ENCODE measurements at places on chromosomes 2 and 18.

DNA sequence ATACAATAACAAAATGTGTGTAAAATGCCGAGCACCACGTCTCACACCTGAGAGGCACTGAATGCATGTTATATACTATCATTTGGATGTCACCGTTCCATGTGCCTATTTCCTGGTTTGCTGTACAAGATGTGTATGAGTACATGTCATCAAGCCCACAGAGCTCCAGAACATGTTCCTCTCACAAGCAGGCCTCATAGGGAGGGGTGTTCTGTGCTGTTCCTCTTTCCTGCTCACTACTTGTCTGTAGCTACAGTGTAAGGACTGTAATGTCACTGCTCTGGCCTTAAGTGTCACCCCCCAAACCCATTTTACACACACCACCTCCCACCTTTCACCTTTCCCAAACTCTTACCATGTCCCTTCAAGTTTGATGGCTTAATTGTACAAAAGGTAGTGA, 1.8 kb downstream of the AFF3 start:
- no peak for DNase-seq

DNA sequence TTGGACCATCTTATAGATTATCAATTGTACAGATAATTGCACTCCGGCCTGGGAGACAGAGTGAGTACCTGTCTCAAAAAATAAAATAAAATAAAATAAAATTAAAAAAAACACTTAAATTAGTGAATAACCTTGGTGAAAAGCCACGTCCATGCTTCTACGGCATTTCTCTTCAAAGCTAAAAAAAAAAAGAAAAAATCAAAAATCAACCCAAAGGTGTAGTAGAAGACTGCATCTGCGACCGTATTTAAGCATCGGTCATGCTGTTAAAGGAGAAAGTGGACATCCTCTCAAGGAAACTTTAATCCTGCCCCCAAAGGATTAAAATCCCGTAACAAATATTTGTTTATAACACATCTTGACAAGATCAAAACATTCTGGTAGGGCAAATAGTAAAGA, 350 bp upstream of the RNF138 start:
- DNase-seq = no peak

GRCh38 chr2:205849136-205849535, 166.8 kb downstream of the NRP2 start:
- DNase-seq = no peak

GRCh38 chr2:69947325-69947931, 14.0 kb downstream of the ASPRV1 start:
- no peak for DNase-seq

DNA sequence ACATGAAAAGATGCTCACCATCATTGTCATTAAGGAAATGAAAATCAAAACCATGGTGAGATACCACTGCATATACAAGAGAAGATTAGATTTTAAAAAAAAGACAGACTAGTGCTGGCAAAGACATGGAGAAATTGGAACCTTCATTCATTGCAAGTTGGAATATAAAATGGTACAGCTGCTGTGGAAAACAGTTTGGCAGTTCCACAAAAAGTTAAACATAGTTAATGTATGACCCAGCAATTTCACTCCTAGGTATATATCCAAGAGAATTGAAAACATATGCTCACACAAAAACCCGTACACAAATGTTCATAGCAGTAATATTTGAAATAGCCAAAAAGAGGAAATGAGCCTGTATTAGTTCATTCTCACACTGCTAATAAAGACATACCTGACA, 33.7 kb upstream of the MBOAT2 start:
- DNase-seq = no peak

DNA sequence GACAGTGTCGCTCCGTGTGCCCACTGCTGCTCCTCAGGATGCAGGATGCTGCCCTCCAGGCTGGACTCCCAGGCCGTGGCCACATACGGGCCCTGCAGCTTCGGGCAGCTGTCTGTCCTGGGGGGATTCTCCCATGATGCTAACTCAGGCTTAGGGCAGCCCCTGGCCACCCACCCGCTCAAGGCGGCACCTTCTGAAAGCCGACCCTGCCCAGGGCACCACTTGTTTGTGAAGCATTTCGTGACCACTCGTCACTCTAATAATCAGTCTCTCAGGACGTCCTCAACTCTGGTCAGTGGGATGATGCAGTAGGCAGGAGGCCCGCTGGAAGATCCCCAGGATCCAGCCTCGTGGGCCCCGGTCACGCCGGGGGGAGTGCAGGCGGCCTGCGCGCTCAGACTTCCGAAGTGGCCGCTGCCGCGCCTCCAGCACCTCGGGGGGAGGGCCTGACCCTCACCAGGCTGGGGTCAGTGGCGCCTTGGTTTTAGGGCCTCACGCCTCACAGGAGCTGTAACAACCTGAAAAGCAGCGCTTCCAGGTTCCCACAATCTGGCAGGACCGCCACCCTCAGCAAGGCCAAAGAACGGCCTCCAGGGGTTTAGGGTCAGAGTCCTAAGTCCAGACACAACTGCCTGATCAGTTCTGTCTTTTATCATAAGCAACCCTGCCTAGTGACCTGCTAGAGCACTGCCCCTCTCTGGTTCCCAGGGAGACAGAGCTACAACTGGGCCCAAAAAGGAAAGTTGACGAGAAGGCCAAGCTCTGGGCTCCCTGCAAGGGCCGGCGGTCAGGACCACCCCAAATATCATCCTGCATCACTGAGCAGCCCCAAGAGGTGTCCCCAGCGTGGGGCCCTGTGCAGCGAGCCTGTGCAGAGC, 53.0 kb downstream of the EIPR1 start:
- no peak for DNase-seq

- DNase-seq = no peak
Measured at GRCh38 chr2:88250404-88250803, 80.3 kb downstream of the THNSL2 start.

DNA sequence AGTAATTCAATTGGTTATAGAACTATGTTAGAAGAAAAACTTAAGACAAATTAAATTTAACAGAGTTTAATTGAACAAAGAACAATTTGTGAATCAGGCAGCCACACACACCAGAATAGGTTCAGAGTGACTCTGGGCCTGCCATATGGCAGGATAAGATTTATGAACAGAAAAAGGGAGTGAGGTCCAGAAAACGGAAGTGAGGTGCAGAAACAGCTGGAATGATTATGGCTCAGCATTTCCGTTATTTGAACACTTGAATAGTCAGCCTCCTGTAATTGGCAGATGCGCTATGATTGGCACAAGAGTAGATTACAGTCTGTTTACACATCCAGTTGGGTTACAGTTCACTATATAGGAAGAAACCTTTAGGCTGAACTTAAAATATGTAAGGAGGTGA, 99.0 kb downstream of the MBD2 start:
- DNase-seq = no peak

DNA sequence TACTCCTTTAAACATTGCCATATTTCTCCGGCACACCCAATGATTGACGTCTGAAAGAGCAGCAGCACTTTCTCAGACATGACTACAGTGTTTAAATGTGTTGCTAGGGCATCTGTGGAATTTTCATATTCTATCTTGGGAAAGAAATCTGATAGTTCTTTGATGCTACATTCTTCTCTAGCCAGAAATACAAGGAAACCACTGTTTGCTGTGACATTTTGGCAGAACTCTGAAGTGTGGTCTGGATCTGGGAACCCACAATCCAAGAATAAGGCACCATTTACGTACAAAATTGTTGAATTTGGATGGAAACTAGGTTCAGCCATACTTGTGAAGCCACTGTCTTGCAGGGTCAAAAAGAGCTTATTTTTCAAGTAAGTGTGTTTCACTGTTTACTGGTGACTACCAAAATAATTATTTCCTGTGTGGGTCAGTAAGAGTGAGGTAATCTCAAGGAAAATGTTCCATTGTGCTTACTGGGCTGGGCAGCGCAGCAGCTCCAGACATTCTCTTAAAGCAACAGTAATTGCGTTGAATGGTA, 21.3 kb upstream of the CD28 start:
- DNase-seq = no peak

GRCh38 chr2:60958800-60959199, 58.7 kb upstream of the PEX13 start:
- DNase-seq = no peak

- DNase-seq = no peak
Measured at GRCh38 chr2:53987336-53987921, 16.6 kb upstream of the PSME4 start.

- no peak for DNase-seq
Measured at GRCh38 chr2:154693741-154694340, 4.7 kb upstream of the KCNJ3 start.

DNA sequence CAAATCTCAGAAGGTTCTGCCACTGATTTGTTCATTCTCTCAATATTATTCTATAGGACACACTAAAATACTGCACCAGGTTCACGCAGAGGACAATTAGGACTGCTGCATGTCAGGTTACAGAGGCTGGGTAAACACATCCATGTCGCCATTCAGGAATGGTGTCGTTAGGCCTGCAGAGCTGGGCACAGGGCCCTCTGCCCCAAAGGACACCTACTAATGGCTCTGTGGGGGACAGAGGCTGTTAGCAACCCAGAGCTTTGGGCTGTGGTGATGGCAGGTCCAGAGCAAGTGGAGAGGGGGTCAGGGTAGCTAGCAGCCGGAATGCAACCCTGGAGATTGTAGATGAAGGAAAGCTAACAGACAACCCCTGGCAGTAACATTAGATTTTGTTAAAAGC, 115.9 kb downstream of the TTC32 start:
- no peak for DNase-seq

- no peak for DNase-seq
Measured at GRCh38 chr2:6878549-6878948, 972 bp downstream of the RSAD2 start.

- DNase-seq = no peak
Measured at GRCh38 chr2:2324119-2324518, 7.0 kb downstream of the MYT1L start.

DNA sequence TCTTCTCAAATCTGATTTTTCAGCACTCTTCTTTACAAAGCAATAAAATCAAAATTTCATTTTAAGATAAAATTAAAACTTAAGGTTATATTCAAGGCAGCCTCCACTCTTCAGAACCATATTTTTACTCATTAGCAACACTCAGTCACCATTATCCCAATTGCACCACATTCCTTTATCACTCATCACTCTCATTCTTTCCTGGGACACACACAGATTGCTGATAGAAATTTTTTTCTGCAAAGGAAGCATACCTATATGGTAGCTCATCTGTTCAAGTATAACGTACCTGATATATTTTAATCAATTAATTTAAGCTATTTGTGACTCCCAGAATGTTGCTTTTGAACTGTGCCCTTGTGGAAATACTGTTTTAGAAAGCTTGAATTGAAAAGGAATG, 1559.3 kb upstream of the ZEB2 start:
- DNase-seq = no peak

- no peak for DNase-seq
Measured at GRCh38 chr2:26711457-26712161, 19.1 kb downstream of the KCNK3 start.

GRCh38 chr18:3995476-3996102, 459.5 kb downstream of the DLGAP1 start:
- no peak for DNase-seq

DNA sequence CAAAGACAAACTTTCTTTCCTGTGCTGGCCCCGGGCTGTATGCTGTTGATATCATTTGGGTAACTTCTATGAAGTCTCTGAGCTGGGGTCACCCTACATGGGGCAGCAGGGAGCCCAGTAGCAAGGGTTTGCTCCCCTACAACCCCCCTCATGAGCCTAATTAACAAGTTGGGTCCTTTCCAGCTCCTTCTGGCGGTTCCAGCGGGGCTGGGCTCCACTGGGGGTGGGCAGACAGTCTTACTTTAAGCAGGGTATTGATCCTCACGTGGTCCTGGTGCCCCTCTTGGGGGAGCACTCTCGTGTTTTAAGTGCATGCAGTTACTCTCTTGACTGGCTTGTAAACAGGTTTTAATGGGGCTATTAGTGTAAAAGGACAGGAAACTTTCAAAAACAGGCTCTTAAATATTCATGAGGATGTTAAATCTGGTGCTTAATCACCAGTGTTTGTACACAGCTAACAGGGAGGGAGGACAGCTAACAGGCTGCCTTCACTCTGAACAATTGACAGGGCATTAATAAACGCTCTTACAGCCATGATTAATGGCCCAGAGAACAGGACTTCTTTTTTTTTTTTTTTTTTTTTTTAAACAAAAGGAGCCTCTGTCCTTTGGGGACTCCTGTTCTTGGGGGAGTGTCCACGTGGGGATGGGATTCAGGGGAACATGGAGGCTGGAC, 36.6 kb upstream of the SKOR2 start:
- no peak for DNase-seq

GRCh38 chr18:23719634-23720201, 30.5 kb downstream of the LAMA3 start:
- no peak for DNase-seq

GRCh38 chr2:39127973-39128372, 7.1 kb upstream of the SOS1 start:
- DNase-seq = no peak

- DNase-seq = no peak
Measured at GRCh38 chr2:11017921-11018320, 106.2 kb downstream of the KCNF1 start.

DNA sequence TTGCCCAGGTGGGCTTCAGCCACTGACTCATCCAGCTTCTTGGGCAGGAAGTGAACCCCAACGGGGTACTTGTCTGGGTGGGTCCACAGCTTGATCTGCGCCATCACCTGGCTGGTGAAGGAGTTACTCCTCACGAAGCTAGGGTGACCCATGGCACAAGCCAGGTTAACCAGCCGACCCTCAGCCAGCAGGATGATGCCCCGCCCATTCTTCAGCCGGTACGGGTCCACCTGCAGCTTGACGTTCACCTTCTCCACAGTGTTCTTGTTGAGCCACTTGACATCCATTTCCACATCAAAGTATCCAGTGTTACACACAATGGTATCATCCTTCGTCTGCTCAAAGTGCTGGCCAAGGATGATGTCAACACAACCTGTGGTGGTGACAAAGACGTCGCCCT, 121.3 kb upstream of the NXPH2 start:
- DNase-seq = no peak

- no peak for DNase-seq
Measured at GRCh38 chr18:57802213-57803102, 657 bp downstream of the ATP8B1 start.

DNA sequence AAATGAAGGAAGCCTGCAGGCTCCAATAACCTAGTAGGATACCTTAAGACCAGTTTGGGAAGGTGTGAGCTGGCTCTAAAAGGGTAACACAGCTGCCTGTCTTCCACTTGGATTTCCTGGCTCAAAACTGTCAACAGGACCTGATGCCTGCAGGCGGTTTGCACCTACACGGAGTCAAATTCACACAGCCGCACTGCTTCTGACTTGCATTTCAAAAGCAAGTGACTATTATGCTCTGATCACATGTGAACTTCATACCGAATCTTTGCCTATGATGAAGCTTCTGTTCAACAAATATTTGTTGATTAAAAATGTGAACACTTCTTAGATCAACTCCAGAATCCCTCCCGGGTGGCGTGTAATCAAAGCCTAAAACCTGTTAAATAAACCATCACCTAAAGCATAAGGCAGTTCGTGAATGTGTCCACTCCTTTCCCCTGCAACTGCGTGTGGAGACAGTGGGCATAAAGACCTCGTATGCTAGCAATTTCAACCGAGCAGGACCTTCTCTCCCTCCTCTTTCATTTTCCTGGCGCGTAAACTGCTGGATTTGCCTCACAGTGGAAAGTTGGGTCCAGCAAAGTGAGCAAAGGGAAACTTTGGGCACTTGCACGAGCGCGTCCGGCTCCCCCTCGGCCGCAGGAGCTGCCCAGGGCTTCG, 784 bp downstream of the CRACDL start:
- DNase-seq = no peak
